ENCODE measurements at places on chromosomes 6 and 20.
A peak's percentile ranks its signal among the peaks of the same experiment; 100 is the strongest.

DNA sequence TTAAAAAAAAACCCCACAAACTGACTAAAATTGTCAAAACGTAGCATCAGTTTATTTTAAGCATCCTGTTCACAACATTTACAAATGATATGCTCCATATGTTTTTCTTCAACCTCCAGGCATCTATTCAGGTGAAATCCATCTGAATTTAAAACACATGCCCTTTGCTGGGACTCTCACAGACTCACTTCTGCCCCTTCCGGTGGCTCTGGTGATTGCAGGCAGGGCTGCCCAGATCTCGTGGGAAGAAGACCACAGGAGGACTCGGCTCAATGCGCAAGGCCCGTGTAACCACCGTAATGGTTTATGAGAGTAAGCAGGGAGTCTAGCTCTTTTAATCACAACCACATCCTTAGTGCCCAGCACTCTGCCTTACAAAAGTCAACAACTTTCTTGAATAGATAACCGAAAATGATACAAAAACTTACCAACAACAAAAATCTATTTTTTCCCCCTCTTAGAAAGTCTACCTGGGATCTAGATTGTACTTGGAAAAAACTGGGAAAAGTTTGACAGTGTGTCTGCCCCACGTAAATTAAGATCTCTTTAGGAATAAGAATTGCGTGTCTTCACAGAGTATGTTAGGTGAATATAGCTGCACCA, 139.1 kb downstream of the KIF16B start:
- peak; percentile 34 for DNase-seq

GRCh38 chr6:157271911-157272310, 51.4 kb downstream of the TMEM242 start:
- DNase-seq = no peak

GRCh38 chr6:167485186-167485978, 160.5 kb downstream of the TTLL2 start:
- peak; percentile 27 for DNase-seq

GRCh38 chr6:148671085-148671484, 75.7 kb upstream of the UST start:
- DNase-seq = no peak

- DNase-seq = no peak
Measured at GRCh38 chr6:79431537-79431933, 105.7 kb downstream of the LCA5 start.
